ENCODE measurements at places on chromosomes 3 and 15. TPM values are rescaled to one million over a fixed set of nuclear protein-coding genes. Genes with fewer than 3 reads are reported as not detected.

AP3S2 gene
- total RNA-seq, result 33.2 TPM

FRMD5 gene
- 4.6 TPM for total RNA-seq

SOX14 gene
- total RNA-seq, result not detected

MKRN2OS gene
- not detected for total RNA-seq

GADL1 gene
- total RNA-seq, result not detected

SPATA12 gene
- total RNA-seq, result 0.46 TPM

P2RY13 gene
- total RNA-seq, result not detected

Measured in A549 treated with RU486 at 1 μM for 4 hours (cell line).